ENCODE measurements at places on chromosomes 3 and 15.

- no peak for DNase-seq
Measured at GRCh38 chr3:197504641-197505121, 51.1 kb downstream of the BDH1 start.

- peak; percentile 80 for DNase-seq
Measured at GRCh38 chr15:40894681-40895448, 615 bp downstream of the VPS18 start.

- DNase-seq, result peak; percentile 28
Measured at GRCh38 chr15:27438403-27439375, 467.7 kb downstream of the GABRG3 start.

DNA sequence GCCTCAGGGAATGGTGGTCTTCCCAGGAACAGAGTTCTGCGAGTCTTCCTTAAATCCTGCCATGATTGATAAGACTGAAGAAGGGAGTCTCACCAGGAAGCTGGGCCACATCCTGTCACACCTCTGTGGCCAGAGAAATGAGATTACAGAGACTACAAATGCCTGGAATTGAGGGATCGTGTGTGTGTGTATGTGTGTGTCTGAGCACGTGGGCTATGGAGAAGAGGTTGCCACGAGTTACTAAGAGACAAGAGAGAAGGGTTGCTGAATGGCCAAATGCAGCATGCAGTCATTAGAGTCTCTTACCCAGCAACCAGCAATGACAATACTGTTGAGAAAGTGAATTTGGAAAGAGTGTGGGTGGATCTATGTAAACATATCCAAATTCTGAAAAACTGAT is 443.1 kb downstream of the MFSD1 start:
- no peak for DNase-seq

DNA sequence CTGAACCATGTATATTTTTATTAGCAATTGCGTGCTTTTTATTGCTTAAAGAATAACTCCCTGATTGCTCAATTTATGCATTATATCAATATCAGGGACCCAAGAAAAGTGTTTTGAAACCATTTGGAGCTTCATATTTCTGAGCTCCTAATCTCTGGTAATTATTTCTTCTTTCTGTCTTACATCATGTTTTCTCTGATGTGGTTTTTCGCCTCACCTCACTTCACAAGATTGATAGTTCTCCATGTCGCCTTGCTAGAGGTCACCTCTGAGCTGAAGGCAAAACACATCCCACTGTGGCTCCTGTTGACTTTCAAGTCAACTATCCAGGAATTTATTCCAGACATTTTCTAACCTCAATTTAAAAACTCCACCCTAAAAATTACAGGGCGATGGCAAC is 837.4 kb downstream of the CADM2 start:
- DNase-seq, result no peak

DNA sequence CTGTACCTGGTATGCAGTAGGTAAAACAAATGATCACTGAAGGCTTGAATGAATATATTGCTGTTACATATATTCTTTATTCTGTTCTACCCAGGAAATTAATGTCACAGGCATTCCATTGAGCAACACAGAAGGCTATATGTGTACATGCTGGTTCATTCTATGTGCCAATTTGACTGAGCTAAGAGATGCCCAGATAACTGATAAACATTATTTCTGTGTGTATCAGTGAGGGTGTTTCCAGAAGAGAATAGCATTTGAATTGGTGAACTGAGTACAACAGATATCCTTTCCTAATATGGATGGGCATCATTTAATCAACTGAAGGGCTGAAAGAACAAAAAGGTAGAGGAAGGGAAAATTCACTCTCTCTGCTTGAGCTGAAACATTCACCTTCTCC is 886.8 kb downstream of the FHIT start:
- no peak for DNase-seq

DNA sequence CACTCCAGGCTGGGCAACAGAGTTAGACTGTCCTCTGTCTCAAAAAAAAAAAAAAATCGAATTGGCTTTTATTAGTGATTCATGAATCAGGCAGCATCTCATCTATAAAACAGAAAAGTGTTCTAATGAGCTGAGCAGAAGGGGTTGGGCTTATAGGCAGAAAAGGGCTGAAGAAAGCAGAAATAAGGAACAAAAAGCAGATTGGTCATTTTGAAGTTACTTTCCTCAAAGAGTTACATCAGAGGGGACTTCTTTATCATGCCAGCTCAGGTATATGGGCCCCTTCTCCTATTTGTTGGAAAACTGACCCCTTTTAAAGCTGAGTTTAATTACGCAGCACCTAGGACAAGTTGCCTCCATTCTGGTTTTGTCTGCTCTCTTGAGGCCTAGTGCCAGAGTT is 722 bp upstream of the POGLUT1 start:
- DNase-seq, result no peak

GRCh38 chr3:106371971-106372805 is 503.4 kb upstream of the CBLB start:
- DNase-seq, result no peak

DNA sequence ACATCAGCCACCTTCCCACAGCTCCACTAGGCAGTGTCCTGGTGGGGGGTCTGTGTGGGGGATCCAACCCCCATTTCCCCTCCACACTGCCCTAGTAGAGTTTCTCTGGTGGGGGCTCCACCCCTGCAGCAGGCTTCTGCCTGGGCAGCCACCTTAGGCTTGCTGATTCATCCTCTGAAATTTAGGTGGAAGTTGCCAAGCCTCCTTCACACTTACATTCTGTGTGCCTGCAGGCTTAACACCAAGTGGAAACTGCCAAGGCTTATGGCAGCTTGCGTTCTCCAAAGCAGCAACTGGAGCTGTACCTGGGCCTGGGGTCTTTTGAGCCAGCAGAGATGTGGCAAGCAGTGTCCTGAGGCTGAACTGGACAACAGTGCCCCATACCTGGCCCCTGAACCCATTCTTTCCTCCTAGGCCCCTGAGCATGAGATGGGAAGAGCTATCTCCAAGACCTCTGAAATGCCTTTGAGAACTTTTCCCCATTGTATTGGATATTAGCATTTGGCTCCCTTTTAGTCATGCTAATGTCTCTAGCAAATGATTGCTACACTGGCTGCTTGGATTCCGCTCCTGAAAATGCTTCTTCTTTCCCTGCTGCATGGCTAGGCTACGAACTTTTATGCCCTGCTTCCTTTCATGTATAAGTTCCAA is 32.5 kb downstream of the CPN2 start:
- no peak for DNase-seq

DNA sequence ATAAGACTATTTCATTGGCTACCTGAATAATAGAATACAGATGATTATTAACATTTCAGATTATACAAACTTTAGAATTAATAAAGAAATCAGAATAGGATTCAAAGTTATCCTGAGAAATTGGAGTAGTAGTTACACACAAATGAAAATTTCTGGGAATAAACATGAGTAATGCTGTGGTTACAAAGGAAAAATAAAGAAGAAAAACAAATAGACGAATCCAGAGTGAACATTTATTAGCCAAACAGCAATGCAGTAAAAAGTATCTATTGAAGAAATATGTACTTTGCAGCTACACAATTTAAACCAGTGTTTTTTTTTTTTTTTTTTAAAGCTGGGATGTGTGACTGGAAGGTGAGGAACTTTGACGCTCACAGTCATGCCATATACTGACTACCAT is 1159.2 kb downstream of the TUSC7 start:
- DNase-seq, result peak; percentile 39

DNA sequence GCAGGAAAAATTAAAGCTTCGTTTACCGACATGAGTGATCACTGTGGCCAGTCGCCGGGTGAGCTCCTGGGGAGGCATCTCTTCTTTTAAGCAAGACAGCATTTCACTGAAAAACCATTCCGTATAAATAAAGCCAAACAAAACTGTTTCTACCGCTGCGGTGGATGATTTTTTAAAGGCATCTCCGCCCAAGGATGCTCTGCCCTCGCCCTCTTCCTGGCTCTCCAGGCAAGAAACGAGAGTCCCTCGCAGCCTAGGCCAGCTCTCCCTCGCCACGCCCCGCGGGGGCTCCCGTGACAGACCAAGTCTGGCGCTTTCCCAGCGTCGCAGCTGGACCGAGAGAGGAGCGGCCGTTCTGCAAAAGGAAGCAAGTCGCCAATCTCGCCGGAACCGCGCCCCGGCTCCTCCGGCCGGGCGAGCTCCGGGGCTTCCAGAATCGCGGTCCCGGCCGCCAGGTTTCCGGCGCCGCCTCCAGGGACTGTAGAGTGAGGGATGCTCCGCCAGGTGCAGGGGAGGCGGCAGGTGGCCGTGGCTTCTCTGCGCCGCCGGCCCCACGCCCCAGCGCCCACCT is 458 bp downstream of the MCF2L2 start:
- peak; percentile 27 for DNase-seq

DNA sequence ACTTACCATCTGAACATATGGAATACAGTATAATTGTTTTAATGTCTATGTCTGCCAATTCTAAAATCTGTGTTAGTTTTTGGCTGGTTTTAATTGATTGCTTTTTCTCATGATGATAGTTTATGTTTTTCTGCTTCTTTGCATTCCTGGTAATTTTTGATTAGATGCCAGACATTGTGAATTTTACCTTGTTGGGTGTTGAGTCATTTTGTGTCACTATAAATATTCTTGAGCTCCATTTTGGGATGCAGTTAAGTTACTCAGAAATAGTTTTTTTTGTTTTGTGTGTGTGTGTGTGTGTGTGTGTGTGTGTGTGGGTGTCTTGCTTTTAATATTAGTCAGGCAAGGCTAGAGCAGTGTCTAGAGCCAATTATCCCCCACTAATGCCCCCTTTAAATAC is 818.8 kb upstream of the NR2F2 start:
- DNase-seq, result peak; percentile 24

- DNase-seq, result peak; percentile 24
Measured at GRCh38 chr3:31880020-31880419, 101.0 kb downstream of the OSBPL10 start.

- no peak for DNase-seq
Measured at GRCh38 chr3:128573160-128573559, 77.5 kb downstream of the RPN1 start.

- DNase-seq, result no peak
Measured at GRCh38 chr3:194030372-194030771, 105.6 kb upstream of the HES1 start.

GRCh38 chr3:192055946-192056345 is 595.0 kb downstream of the PYDC2 start:
- no peak for DNase-seq

GRCh38 chr15:78388865-78389264 is 48.7 kb downstream of the CRABP1 start:
- no peak for DNase-seq

DNA sequence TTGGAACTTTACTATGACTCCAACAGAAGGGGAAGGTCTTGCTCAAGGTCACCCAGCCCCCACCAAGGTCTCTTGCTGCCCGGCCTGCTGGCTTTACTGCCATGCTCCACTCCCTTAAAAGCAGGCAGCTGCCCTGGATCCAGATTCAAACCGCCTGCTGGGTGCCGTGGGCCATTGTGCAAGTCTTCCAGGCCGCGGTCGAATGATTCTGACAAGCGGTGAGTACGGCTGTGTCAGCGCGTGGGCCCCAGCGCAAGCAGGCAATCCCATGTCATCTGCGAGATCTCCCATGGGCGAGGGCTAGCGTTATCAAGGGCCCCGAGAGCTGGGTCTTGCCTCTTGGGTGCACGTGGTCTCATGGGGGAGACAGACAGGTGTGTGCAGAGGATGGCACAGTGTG is 37.6 kb downstream of the CORO2B start:
- no peak for DNase-seq

DNA sequence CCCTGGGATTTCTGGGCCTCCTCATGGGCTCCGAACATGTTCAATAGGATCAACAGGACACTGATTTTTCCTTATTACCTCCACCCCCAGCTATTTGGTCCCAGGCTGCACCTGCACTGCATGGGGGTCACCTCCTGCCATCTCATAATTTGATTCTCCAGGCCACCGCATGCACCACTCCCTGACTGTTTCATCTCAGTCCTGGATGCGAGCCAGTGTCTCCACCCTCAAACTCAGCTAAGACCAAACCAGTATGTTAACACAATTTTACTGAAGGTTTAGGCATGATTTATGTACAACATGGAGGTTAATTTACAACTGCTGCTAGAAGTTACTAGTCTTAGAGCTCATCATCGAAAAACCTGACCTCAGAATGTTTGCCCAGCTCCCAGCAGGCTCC is 249.5 kb downstream of the UACA start:
- no peak for DNase-seq

DNA sequence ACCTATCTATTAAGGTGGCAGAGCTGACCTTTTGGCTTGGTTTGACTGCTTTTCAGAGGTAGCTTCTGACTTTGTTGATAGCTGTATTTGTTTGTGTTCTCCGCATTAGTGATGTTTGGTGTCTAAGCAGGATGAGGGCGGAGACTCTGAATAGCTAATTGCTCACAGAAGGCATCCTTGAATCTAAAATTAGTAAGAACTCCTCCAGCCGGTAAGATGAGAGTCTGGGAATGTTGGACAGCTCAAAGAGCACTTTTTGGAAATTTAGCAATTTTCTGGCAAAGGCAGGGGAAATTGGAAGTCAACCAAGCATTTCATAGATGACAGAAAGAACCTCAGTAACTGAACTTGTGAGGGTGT is 174.1 kb downstream of the KLHL25 start:
- peak; percentile 93 for DNase-seq

DNA sequence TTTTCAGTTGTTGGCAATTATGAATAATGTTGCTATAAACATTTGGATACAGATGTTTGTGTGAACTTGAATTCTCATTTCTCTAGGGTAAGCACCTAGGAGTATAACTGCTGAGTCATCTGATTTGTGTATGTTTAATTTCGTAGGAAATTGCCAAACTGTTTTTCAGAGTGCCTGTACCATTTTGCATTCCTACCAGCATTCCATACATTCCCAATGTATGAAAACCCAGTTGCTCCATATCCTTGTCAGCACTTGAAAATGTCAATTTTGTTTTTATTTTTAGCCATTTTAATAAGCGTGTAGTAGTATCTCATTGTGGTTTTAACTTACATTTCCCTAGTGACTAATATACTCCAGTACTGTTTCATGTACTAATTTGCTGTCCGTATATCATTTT is 98.5 kb upstream of the TSC22D2 start:
- DNase-seq, result peak; percentile 77

DNA sequence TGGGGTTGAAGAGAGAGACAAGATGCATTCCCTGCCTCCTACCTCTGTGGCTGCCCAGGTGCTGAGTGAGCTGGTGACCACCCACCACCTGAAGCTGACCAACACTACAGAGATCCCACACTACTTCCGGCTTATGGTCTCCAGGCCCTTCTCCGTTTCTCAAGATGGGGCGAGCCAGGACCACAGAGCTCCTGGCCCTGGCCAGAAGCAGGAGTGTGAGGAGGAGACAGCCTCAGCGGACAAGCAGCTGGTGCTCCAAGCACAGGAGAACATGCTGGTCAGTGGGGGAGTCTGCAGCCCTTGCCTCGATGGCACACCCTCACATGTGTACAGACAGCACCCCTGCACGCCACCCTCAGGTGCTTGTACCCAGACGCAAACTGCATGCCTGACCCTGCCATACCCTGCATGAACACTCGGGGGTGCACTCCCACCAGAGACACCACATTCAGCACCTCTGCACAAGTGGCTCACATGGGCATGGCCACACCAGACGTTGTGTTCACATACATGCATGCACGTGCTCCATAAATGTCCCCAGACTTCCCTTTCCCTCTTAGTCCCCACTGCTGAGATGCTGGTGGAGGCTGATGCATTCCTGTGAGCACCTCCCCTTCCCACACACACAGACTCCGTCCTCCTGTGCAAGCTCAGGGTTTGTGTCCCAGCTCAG is 19.0 kb downstream of the ACAA1 start:
- DNase-seq, result peak; percentile 66

- DNase-seq, result no peak
Measured at GRCh38 chr3:11587766-11588165, 55.9 kb downstream of the VGLL4 start.
